ENCODE measurements at places on chromosomes 1 and 21.

- DNase-seq = no peak
These were observed 27.9 kb downstream of the OVAAL start for GRCh38 chr1:180586671-180587155.

GRCh38 chr1:247557926-247558674 is 9.2 kb downstream of the GCSAML start:
- no peak for DNase-seq

- peak; percentile 74 for DNase-seq
These were observed 636 bp upstream of the CAMK2N1 start for GRCh38 chr1:20486457-20487235.

- DNase-seq = no peak
These were observed 245.0 kb downstream of the FGGY start for GRCh38 chr1:59541891-59542290.

GRCh38 chr1:4600615-4601460 is 53.6 kb upstream of the AJAP1 start:
- no peak for DNase-seq

DNA sequence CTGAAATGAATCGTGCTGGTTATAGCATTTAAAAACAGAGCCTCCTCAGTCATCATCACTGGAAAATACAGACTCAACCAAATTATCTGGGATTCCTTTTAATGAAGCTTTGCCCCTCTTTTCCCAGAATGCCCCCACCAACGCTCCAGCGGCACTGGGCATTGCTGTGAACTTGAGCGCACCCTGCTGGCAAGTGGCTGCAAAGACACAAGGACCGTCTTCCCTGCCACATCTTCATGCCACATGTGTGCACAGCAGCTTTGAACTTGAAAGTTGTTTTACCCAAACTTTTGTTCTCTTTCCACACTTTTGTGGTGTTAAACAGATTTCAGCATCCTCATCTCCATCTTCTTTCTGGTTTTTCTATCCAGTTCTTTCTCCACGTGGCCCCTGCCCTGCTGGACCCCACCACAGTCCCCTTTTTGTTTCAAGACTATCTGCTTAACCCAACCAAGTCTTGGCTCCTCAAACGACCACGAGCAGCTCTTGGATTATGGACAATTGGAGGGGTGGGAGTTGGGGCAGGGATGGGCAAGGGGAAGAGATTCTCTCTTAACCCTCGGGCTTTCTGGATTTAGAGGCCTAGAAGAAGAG is 12.8 kb upstream of the LMX1A start:
- DNase-seq = no peak

DNA sequence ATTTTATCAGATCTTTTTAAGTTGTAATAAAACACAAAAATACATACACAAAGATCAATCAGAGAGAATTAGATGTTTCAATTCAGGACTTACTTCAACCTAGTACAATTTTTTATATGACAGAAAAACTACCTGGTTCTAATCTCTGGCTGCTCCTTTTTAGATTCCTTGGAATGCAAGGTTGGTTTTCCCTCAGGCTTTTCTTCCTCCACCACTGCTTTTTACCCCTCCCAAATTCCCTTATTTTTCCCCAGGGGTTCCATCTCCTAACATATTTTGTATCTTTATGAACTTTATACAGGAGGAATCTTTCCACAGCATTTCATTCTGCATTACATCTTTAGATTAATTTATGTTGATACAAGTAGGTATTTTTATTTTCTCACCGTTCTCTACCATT is 33.2 kb downstream of the PIK3R3 start:
- no peak for DNase-seq

DNA sequence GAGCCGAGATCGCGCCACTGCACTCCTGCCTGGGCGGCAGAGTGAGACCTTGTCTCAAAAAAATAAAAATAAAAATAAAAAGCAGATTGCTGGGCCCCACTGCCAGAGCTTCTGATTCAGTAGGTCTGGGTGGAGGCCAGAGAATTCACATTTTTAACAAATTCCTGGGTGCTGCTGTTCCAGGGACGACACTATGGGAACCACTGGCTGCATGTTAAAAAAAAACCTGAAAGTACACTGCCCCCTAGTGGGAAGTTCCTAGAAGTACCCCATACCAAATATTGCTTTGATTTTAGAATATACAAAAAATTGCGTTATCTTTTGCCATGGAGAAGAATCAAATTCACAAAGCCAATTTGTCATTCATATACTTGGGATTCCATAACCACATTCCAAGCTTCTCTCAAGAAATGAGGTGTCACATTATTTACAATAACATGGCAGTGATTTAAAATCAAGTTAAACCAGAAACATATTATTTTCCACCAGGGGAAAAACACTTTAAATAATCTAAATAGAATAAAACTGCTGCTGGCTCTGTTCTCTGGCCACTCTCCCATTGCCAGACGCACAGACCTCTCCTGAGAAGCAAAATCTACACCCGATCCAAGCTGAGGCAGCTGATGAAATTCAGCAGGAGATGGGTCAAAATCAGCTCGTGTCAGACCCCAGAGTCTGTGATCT is 27.4 kb downstream of the SYF2 start:
- DNase-seq = no peak

DNA sequence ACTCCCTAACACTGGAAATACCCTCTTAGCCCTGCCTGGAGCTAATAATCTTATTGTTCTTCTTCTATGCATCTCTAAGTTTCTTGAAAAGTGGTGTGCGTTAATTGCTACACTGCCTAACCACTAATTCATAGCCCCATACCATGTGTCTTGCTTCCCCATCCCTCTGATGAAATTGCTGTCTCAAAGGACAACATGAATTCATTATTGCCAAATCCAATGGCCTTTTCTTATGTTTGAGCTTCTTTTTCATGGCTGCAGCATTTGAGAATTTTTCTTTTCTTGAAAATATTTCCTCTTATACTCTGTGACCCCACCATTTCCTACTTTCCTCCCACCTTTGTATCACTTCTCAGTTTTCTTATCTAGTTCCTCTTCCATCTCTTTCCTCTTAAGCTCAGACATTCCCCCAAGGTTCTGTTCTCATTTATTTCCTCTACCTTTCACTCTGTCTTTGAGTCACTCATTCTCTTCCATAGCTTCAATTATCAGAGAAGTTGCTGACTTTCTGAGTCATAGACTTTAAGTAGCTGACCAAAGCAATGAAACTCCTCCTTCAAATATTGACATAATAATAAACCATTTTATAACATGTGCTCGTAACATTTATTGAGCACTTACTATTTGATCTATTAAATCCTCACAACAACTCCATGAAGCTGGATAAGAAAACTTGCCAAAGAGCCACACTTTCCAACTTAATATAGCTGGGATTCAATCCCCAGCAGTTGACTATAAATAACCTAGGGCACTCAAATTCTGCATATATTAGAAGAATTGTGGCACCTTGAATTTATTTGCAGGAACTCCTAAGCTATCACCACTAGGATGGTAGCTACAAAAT is 35.5 kb upstream of the ATP6V1G3 start:
- DNase-seq = no peak

GRCh38 chr1:89125240-89125912 is 538 bp downstream of the GBP2 start:
- no peak for DNase-seq

GRCh38 chr1:189697113-189697512 is 780.6 kb downstream of the BRINP3 start:
- DNase-seq = no peak

DNA sequence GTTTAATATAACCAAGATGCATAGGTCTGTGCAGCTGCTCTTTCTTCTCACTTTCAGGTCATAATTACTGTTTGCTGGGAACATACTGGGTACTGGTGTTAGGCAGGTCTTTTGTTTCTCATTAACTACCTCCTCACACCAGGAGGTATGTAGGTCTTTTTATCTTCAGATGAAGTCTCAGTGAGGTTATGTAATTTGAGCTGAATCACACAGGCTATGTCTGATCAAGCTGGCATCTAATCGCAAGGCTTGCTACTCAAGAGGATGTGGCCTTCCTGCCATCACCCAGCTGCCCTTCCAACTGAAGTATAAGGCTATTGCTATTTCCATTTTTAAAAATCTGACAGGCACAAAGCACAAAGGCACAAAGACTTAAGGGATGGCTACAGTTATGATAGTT is 96.4 kb downstream of the RUNX1 start:
- DNase-seq = no peak

- DNase-seq = no peak
These were observed 144.1 kb downstream of the TNR start for GRCh38 chr1:175599212-175599705.

- DNase-seq = no peak
These were observed 54.8 kb upstream of the USP1 start for GRCh38 chr1:62381831-62382657.

GRCh38 chr1:150813028-150813707 is 5.1 kb upstream of the CTSK start:
- no peak for DNase-seq

DNA sequence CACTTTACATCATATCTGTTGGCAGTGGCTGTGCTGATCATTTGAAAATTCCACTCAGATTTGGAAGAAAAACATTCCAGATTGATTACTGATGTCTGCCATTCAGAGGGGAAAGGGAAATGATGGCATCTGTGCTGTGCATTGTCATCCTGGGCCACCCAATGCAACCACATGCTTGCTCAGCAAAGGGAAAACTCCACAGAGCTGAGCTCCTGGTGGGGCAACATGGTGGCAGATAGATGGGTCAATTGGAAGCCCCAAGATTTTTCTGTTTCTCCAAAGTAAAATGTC is 11.8 kb downstream of the OXCT2 start:
- DNase-seq = no peak

DNA sequence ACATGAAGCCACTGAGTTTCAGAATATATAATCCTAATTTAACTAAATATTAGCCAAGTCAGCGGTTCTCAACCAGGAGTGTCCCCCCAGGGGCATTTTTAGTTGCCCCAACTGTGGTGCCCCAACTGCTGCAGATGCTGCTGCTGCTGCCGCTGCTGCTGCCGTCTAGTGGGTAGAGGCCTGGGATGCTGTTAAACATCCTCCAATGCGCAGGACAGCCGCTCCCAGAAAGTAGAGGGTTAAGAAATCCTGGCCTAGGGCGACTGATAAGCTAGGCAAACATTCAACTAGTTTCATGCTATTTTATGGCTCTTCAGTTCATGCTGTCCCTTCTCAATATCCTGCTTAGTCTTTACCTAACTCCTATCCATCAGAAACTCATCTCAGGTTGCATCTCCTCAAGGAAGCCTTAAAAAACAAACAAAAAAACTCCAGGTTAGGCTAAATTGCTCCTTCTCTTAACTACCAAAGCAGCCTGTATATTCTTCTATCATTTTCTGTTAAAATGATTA is 9.9 kb upstream of the DCAF6 start:
- no peak for DNase-seq

DNA sequence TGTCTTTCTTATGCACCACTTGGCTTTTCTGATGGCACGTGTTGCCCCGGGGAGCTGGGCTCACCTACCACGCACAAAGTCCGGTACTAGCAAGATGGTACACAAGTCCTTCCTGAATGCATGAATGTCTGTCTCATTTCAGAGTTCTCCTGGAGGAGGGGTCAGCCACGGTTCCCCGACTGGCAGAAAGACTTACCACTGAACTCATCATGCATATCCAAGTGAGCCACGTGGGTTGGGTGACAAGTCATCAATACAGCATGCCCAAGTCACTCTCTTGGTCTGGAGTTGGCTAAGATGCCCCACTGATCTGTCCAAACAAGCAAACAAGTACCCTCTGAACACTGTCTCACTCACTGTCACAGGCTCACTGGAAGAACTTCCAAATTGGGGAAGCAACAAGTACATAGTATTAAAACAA is 28.6 kb upstream of the MX1 start:
- no peak for DNase-seq

- DNase-seq = no peak
These were observed 15.0 kb upstream of the CEP85 start for GRCh38 chr1:26218906-26219494.

DNA sequence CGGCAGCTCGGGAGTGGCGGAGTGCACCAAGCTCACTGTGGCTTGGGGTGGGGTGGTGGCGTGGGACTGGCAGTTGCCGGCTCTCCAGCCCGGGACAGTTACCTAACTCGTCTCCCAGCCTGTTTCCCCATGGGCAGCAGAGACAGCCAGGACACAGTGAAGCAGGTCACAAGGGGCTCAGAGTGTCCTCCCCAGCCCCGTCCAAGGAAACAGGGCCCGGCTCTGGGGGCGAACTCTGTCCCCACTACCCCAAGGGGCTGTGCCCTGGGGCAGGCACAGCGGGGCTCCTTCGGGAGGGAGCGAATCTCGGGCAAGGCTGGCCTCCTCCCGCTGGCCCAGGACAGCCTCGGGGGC is 759 bp downstream of the GPR157 start:
- DNase-seq = no peak

DNA sequence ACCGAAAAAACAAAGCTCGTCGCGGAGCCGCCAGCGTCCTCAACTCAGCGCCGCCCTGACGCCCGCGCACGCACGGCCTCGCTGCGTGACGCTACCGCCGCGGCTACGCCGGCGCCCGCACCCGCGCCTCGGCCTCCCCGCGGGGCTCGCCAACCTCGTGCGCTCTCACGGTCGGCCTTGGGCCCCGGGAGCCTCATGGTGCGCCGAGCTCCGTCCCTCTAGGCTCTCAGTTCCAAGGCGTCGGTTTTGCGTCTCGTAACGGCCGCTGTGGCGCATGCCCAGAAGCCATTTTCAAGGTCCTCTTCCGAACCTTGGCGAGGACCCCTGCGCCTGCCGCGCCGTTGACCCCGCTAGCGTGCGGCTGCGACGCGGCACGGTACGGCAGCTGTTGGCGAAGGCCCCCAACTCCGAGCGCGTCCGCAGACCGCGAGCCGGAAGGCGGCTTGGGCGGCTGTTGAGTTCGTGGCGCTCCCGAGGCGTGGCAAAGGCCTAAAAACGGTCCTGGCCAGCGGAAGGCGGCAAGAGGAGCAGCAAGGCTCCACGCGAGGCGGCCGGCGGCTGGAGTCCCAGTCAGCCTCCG is at the start of gene HENMT1:
TSS of gene HENMT1 (minus strand) at position 64 of the 580 bp plus-strand sequence. CDS start 1,209 bp downstream, outside the sequence.
- DNase-seq = peak; percentile 67

DNA sequence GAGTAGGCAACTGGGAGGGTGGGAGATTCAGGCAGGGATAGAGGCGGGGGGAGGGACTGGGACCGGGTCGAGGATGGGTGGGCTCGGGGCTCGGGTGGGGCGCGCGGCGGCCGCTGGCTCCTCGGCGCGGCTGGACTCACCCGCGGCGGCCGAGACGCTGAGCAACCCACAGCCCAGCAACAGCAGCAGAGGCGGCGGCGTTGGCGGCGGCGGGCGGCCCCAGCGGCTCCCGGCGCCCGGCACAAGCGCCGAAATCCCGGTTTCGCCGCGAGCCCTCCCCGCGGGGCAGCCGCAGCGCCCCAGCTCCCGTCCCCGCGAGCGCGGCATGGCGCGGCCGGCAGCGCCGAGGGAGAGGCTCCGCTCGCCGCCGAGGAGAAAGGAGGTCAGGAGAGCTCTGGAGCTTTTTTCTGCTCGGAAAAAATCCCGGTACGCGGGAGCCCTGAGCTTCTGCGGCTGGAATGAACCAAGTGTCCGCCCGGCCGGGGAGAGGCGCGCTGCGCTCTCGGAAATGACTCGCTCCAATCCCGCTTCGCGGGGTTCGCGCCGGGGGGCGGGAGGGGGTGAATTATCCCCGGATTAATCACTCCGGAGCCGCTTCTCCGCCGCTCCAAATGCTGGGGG is at the start of gene CSMD2:
TSS of gene CSMD2 (minus strand) at position 460 of the 621 bp plus-strand sequence. CDS start at position 327, 133 bp downstream.
- DNase-seq = peak; percentile 44

DNA sequence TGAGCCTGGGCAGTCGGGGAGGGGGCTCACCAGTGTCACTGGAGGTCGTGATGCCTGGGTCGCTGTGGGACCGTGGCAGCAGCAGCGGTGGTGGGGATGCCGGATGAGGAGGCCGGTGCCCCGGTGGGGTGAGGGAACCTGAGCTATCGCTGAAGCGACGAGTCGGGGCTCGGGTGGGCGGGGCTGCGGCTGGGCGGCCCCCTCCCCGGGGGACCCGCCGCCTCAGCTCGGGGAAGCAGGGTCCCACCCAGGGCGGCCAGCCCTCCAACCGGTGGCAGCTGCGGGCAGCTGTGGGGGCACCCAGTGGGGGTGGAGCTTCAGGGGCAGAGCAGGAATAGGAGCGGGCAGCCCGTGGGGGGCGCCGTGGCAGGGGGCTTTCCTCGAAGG is 5.0 kb downstream of the ENTREP3 start:
- no peak for DNase-seq
